ENCODE measurements at places on chromosomes 12 and 14. TPM values are rescaled to one million over a fixed set of nuclear protein-coding genes. Genes with fewer than 3 reads are reported as not detected.

DNA sequence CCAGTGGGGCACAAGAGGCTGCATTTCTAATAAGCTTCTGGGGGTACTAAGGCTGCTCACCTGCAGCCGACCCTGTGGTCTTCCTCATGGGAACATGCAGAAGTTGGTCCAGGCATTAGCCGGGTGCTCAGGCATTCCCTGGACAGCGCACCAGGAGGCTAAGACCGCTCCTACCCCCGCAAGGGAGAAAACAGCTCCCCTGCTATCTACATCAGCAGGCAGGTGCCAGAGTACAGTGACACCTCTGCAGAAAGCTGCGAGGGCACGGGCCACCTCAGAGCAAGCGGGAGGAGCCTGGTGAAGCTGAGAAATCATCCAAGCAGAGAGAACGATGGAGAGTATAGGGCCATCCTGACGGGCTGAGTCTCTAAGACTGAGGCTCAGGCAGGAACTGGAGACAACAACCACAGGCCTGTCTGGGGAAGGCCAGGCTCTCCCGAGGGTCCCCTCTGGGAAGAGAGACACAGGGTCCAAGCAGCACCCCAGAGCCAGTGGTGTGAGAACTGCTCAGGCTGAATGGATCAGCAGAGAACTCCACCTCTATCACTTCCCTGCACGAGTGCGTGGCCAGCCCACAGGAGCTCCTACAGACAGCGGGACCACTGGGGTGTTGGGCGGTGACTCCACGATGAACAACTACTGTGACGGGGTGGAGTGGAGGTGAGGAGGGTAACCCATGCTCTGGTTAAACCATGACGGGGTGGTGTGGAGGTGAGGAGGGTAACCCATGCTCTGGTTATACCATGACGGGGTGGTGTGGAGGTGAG is 62.1 kb downstream of the AMN start:
- no peak for DNase-seq

DNA sequence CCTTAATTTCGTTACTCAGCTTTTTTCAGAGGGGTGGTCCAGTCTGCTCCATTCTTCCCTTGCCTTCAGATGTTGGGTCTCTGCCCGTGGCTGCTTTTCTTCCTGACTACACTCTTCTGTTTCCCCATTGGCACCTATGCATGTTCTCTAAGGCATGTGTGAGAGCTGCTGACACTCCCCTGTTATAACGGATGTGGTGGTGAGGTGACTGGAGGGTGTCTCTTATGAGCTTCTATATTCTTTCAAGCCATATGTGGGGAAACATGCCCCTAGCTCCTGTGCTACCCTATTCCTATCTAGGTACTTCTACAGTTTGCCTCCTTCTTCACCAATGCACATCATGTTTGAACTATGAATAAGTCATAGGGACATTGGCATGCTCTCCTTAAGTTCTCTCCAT is 643.2 kb downstream of the RPL10L start:
- DNase-seq: no peak

DNA sequence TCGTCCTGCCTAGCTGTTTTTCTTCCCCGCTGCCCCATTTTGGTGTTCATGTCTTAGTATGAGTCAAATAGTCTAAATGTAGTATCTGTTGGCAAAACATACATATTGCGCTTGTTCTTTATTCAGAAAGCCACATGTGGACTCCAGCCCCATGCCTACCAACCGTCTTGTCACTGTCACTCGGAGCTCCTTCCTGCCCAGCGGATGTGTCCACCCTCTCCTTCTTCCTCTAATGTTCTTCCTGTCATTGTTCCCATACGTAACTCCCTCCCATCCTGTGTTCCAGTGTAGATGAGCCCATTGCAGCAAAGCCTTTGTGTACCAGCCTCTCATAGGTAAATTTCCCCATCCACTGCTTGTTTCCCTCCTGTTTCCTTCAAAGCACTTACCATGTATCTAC is 120.5 kb downstream of the TMX1 start:
- DNase-seq: no peak

DNA sequence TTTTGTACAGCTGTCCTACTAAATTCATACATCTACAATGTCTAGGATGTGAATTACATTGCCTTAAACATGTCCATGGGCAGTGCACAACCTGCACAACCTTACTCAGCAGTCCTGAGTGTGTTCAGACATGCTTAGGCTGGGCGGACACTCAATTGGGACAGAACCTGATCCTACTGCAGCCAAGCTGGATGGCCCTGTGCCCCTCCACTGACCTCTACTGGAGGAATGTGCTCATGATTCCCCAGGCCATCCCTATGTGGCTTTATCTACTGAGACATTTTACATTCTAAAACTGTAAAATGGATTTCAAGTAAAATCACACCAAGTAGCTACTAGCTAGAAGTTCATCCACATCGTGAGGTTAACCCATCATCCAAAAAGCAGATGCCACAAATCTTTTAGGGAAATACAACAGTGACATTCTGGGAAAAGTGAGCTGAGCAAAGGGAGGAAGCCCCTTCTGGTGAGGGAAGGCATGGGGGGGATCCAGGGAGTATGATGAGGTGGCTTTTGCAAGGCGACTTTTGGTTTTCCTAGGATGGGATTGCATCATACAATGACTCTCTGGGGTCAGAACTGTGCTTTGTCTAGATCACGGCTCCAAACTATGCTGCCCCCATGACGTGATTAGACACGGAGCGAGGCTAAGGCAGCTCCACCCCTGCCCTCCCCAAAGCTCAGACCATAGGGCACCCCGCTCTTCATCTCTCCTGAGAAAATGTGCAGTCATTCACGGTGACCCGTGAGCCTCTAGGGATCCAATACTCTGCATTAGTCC is 911.7 kb upstream of the TMEM132C start:
- DNase-seq: peak; percentile 76

PARPBP gene
- 23.0 TPM for total RNA-seq

KCNC2 gene
- not detected for total RNA-seq

Measured in PC-3 (cell line).